ENCODE measurements at places on chromosomes 4 and X.

DNA sequence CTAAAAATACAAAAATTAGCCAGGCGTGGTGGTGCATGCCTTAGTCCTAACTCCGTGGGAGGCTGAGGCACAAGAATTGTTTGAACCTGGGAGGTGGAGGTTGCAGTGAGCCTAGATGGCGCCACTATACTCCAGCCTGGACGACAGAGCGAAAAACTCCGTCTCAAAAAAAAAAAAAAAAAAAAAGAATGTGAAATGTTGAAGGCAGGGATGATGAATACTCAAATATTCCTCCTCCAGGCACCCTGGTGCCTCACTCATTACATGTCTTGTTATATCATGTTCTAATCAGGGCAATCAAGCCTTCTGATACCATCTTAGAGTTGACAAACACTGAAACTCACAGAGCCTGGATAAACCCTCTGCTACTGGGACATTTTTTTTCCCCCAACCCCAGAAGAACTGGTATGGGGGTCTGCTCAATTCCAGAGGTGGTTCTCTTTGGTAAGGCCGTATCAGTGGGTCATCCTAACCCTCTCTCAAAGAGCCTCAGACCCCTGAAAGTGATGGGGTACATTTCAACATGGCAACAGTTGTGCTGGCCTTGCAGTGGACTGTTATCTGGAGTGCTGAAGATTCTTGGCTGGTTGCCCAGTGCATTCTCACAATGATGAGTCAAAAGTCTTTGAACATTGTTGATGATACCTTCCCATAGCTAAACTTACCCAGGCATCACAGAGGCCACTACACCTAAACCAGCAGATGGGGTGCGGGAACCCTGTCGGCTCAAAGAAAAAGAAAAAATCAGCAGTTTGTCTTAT is 2.4 kb upstream of the SH3KBP1 start:
- H3K27ac ChIP-seq: no peak overlapping the region
- peak; percentile 23 for DNase-seq
- H3K36me3 ChIP-seq: peaks cover 22% of the 10 kb centered on the region

DNA sequence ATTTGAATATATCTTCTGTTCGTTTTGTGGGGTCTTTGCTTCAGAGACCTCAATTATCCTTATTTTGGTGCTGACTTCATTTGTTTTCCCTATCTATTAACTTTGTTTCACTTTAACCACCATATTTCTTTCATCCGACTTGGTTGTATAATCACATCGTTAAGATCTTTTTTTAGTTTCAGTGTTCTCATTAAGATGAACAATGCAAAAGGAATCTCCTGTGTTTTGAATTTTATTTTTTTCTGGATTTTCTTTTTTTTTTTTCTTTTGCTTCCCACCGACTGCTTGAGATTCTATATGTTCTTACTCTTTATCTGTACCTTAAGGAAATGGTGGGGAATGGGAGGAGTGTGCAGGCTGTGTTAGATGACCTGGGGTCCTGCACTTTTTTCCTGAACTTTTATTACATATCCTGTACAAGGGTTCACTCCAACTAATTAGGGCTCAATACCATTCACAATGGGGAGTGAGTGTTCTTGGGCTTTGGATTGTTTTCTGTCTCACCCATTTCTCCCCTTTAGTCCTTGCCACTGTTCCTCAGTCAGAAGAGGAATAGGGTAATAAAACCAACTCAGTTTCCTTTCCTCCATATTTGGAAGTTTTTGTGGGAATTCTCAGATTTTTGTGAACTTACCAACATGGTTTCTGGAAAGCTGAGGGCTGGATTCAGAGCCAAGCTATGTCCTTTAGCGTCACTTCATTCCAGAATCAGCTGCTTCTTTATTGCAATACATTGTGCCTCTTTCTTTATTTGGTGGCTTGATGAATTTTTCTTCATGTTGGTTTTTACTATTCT is 43.2 kb upstream of the BMPR1B start:
- DNase-seq: no peak
- H3K4me3 ChIP-seq: no peak overlapping the region
- peaks cover 9% of the 10 kb centered on the region for H3K27me3 ChIP-seq
- H3K4me1 ChIP-seq: no peaks in the 10 kb centered on the region

- no peak overlapping the region for H3K27ac ChIP-seq
- peaks cover 2% of the 10 kb centered on the region for H3K36me3 ChIP-seq
- no peak for DNase-seq
- no peaks in the 10 kb centered on the region for H3K27me3 ChIP-seq
Observed at GRCh38 chrX:143788265-143788664, 67.7 kb upstream of the SPANXN2 start.

DNA sequence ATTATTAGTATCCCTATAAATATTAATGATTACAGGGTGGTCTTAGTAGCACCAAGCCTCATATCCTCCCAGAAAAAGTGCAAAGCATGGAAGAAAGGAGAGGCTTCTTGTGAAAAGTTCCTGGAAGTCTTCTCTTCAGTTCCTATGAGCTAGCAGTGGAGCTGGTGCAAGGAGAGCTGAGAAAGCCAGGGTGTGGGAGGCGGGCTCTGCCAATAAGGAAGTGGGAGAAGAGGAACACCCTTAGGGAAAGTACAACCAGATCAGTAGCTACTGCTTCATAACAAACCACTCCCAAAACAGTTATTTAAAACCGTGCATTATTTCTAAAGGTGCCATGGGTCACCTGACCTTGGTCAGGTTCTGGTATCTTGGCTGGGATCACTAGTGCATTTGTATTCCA is 72.4 kb downstream of the MAP9 start:
- H3K27me3 ChIP-seq: no peaks in the 10 kb centered on the region
- no peak overlapping the region for H3K4me3 ChIP-seq
- no peak overlapping the region for H3K27ac ChIP-seq
- no peak for DNase-seq
- H3K36me3 ChIP-seq: no peaks in the 10 kb centered on the region
- no peaks in the 10 kb centered on the region for H3K4me1 ChIP-seq

DNA sequence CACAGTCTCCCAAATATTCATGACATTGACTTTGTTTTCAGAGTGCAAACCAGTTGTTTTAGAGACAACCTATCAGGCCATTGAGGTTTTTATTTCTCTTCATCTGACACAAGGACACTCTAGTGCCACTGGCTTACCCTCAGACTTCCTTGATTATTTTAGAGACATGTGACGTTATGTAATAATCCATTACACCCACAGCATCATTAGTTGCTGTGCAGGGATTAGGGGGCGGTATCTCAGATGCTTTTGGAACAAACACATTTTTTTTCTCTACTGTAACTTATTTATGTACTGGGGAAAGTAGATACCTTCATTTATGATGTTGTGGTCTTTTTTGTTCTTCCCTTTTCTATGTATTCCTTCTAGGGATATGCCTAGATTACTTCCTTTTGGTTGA is 2293.1 kb downstream of the PCDH7 start:
- no peak overlapping the region for H3K4me3 ChIP-seq
- no peak overlapping the region for H3K27ac ChIP-seq
- H3K36me3 ChIP-seq: no peaks in the 10 kb centered on the region

GRCh38 chr4:159010100-159010499 is 92.8 kb upstream of the RAPGEF2 start:
- no peaks in the 10 kb centered on the region for H3K36me3 ChIP-seq
- no peak overlapping the region for H3K27ac ChIP-seq
- H3K27me3 ChIP-seq: no peaks in the 10 kb centered on the region
- no peaks in the 10 kb centered on the region for H3K4me1 ChIP-seq

DNA sequence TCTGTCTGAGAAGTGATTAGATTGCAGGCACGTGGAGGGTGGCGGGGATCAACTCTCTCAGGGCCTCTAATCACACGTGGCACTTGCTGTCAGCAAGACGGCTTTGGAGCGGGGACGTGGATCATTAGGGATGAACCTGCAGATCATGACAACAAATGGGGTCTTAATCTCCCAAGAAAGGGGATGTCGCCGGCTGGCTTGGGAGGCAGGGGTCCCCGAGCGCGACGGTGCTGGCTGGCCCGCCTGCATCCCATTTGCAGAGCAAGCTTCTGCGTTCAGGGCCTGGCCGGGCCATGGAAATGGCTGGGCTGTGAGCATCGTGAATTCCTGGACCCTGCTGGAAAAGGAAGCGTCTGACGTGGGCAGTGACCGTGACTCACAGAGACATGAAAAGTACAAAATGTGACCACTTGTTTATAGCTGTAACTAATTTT is 85.1 kb upstream of the SHOX start:
- no peak overlapping the region for H3K4me3 ChIP-seq
- H3K27ac ChIP-seq: no peak overlapping the region
- H3K27me3 ChIP-seq: no peaks in the 10 kb centered on the region
- no peak for DNase-seq
- H3K4me1 ChIP-seq: no peaks in the 10 kb centered on the region
- H3K36me3 ChIP-seq: no peaks in the 10 kb centered on the region
